ENCODE measurements at places on chromosomes 2 and 18. TPM values are rescaled to one million over a fixed set of nuclear protein-coding genes. Genes with fewer than 3 reads are reported as not detected.

The AGAP1 gene
- 1.1 TPM for total RNA-seq

The ASXL3 gene
- total RNA-seq = not detected

The AQP12A gene
- total RNA-seq = not detected

The FSHR gene
- total RNA-seq = not detected

The ZNF804A gene
- not detected for total RNA-seq

The OXER1 gene
- total RNA-seq = 0.14 TPM

The KIAA2012 gene
- total RNA-seq = not detected

The CCDC141 gene
- total RNA-seq = 2.6 TPM

The SLC5A7 gene
- total RNA-seq = not detected

The CCDC150 gene
- 10.1 TPM for total RNA-seq

The TSPYL6 gene
- not detected for total RNA-seq

The REG3A gene
- total RNA-seq = not detected

The UNC80 gene
- not detected for total RNA-seq

The OBSL1 gene
- total RNA-seq = 1.6 TPM

The NXPH2 gene
- not detected for total RNA-seq

All from activated naive CD4-positive, alpha-beta T cell treated with anti-CD3 and anti-CD28 coated beads for 36 hours (primary cell).